ENCODE measurements at places on chromosomes 13 and 19.

- peak overlapping the region; percentile 75 for H3K4me3 ChIP-seq
- H3K27ac ChIP-seq, result peak overlapping the region; percentile 91
- no peaks in the 10 kb centered on the region for H3K36me3 ChIP-seq
- peaks cover 7% of the 10 kb centered on the region for H3K4me1 ChIP-seq
Measured at GRCh38 chr13:51585696-51586095, 1.4 kb downstream of the WDFY2 start.

DNA sequence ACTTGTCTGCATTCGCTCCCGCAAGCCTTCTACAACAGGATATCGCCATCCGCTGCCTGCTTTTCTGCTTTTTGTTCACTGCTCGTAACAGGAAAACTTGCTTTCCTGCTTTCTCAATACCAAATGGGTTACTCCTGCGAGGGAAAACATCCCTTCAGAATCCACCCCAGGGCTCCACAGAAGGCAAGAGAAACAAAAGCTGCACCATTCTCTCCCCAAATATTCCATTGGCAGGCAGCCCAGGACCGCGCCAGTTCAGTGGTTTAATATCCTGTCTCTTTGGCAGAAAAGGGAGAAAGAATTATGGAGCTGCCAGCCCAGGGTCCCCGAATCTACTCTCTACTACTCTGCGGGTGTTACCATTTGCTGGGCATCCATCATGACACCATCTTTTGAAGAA is 84.7 kb upstream of the DOCK9 start:
- peak; percentile 41 for DNase-seq
- H3K27me3 ChIP-seq, result no peaks in the 10 kb centered on the region
- peak overlapping the region; percentile 61 for H3K27ac ChIP-seq
- H3K36me3 ChIP-seq, result no peaks in the 10 kb centered on the region
- H3K4me1 ChIP-seq, result peaks cover 3% of the 10 kb centered on the region

- H3K27me3 ChIP-seq, result no peaks in the 10 kb centered on the region
- no peaks in the 10 kb centered on the region for H3K4me1 ChIP-seq
- no peaks in the 10 kb centered on the region for H3K36me3 ChIP-seq
- H3K4me3 ChIP-seq, result no peak overlapping the region
- no peak overlapping the region for H3K27ac ChIP-seq
- no peak for DNase-seq
Measured at GRCh38 chr13:109209526-109209925, 576.9 kb downstream of the IRS2 start.

DNA sequence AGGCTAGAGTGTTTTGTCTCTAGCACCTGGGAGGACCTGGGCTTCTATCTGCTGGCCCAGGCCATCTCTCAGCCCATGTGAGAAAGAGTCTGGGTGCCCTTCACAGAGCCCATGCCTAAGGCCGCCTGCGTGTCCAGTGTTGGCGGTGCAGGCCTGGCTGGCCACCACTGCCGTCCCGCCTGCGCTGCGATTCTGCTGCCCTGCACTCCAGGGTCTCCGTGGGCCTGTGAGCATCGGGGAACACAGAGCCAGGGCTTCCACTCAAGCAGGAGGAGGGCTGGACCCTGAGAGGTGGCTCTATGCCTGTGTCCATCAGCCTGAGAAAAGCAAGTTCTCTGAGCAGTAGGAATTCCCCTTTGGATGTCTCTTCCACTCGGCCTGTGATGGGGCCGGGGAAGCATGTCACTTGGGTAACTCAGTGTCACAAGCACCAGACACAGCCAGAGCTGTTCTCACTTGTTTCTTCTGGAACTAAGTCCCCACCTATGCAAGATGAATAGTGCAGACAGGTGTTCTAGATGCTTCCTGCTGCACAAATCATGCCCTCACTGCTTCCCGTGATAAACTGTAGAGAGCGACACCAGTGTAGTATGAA is 93.9 kb downstream of the RAB20 start:
- no peak for DNase-seq

GRCh38 chr13:94641409-94641941 is 39.8 kb downstream of the GPR180 start:
- H3K4me3 ChIP-seq, result no peak overlapping the region
- no peaks in the 10 kb centered on the region for H3K27me3 ChIP-seq
- no peaks in the 10 kb centered on the region for H3K4me1 ChIP-seq
- no peak overlapping the region for H3K27ac ChIP-seq
- DNase-seq, result no peak
- no peaks in the 10 kb centered on the region for H3K36me3 ChIP-seq

GRCh38 chr19:4267101-4267900 is 11.8 kb upstream of the SHD start:
- no peak overlapping the region for H3K27ac ChIP-seq
- no peak overlapping the region for H3K4me3 ChIP-seq
- no peaks in the 10 kb centered on the region for H3K36me3 ChIP-seq
- no peaks in the 10 kb centered on the region for H3K4me1 ChIP-seq

- H3K4me1 ChIP-seq, result no peaks in the 10 kb centered on the region
- DNase-seq, result no peak
- no peaks in the 10 kb centered on the region for H3K36me3 ChIP-seq
- no peak overlapping the region for H3K4me3 ChIP-seq
- peaks cover 75% of the 10 kb centered on the region for H3K27me3 ChIP-seq
Measured at GRCh38 chr13:99969453-99969918, 2.1 kb downstream of the ZIC5 start.

GRCh38 chr19:28927456-28927855 is 285.5 kb downstream of the UQCRFS1 start:
- H3K27ac ChIP-seq, result no peak overlapping the region
- H3K4me1 ChIP-seq, result no peaks in the 10 kb centered on the region
- H3K36me3 ChIP-seq, result no peaks in the 10 kb centered on the region
- DNase-seq, result no peak
- no peaks in the 10 kb centered on the region for H3K27me3 ChIP-seq

- no peaks in the 10 kb centered on the region for H3K36me3 ChIP-seq
- no peaks in the 10 kb centered on the region for H3K27me3 ChIP-seq
- no peaks in the 10 kb centered on the region for H3K4me1 ChIP-seq
- DNase-seq, result no peak
Measured at GRCh38 chr19:14614099-14614412, 31.2 kb downstream of the CLEC17A start.
